ENCODE measurements at places on chromosomes 7 and 10.

GRCh38 chr7:142088022-142088714, 23.4 kb upstream of the MGAM2 start:
- DNase-seq: no peak

- DNase-seq: no peak
These were observed 3.2 kb downstream of the FIS1 start for GRCh38 chr7:101241443-101242349.

DNA sequence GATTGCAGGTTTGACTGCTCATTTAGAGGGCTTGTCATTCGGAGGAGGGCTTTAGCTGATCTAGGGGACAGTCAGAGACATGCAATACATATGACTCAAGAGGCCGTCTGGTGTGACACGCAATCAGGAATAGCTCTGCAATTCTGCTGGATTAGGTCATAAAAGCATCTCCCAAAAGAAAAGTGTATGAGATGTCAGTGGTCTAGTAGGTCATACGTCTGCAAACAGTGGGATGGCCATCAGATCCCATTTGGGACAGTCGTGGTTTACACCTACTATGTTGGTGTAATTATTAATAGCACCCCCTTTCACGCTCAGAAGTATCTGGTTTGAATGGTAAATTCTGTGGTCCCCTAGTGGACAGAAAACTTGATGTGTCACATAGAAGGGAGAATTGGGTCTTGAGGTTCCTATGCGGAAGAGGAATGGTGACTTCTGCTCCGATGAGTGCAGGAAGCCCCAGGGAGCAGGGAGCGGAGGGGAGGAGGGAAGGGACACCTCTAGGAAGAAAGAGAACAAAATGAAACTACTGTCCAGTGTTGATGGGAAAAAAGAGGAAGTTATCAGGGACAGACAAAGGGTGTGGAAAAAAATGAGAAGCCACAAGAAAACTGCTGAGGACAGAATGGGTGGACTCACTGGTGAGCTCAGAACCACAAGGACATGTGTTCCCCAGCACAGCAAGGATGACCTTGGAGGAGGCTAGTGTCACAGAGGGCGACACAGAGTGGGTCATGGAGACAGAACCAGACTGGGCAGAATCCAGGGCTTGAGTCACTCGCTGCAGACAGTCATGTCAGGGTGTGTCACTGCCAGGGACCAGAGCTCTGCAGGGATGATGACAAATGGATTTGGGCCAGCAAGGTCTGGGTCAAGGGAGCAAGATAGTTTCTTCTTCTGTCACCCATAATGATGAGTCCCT, 59.9 kb downstream of the MAP3K8 start:
- no peak for DNase-seq

DNA sequence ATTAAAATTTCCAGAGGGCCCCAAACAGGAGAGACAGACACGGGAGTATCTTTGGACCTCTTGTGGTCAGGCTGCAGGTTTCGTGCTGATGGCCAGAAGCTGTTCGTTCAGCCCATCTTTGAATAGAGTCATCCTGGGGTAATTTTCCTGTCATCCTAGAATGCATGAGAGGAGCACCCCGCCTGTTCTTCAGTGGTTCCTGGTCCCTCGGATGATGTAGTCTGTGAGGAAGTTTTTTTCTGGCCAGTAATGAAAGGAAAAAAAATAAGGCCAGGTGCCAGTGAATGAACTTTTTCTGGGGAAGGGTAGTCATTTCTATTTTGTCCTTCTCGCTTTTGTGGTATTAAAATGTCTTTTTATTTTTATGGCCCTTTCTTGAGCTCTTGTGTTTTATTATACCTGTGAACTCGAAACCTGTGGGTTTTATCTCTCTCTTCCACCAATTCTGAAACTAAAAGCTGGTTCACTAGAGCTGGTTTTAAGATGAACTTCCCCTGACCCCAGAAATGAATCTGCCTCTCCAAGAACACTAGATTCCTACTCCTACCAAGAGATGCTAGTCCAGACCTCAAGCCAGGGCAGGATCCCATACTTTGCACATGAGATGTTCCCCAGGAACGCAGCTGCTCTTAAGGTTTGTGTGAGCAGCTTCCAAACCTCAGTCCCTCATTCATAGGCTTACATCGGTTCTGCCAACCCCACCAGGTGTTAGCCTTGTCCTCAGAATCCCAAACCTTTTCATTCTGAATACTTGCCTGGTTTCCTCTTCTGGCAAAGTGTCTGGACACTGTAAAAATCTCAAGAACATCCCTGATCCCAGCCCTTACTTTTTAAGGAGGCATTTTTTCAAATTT, 15.4 kb upstream of the MEST start:
- no peak for DNase-seq

GRCh38 chr10:126130271-126130710, 233.9 kb downstream of the FANK1 start:
- DNase-seq: no peak

GRCh38 chr10:43131256-43131655, 7.0 kb upstream of the CSGALNACT2 start:
- DNase-seq: no peak

DNA sequence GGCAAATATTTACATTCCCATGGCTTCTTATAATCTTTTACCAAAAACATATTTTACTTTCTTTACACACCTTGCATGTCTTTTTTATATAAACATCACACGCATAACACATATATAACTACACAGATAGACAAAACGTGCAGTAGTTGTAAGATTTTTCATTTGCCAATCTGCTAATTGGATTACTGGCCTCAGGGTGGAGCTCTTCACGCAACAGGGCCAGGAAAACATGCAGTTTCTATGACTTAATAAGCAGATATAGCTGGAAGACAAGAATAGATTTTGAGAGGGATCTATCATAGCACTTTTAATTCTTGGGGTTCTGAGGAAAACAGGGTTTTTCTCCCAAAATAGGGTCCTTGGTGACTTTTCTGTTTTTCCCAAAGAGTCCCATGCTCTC, 12.7 kb downstream of the ACADSB start:
- DNase-seq: no peak

DNA sequence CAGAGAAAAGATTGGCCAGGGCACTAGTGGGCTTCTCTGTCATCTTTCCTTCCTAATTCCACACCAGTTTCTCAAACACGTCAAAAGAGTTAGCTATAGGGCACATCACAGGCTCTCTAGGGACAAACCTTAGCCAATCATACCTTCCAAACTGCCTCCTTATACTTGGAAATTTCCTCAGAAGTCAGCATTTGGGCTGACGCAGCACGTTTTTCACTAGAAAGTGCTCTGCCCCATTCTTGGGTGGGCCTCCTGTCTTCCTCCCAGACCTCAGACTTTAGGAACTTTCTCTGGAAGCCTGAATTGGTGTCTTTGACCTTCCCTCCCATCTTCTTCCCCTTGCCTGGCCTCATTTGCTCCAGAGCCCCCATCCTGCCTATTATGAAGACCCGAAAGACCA, 11.1 kb downstream of the SFXN3 start:
- DNase-seq: no peak

DNA sequence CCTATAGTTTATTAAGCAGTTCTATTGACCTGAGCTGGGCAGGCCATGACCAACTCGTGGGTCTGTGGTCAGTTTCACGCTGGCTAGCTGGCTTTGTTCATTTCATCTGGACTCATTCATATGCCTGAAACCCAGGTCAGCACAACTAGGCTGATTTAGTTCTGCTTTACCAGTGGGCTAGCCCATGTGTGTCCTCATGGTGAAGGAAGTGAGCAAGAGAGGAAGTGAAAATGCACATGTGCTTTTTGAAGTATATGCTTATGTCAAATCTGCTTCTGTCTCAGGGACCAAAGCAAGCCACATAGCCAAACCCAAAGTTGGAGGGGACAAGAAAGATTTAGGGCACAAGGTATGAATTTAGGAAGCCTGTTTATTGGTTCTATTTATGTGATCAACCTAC, 154.5 kb downstream of the RNF133 start:
- no peak for DNase-seq

DNA sequence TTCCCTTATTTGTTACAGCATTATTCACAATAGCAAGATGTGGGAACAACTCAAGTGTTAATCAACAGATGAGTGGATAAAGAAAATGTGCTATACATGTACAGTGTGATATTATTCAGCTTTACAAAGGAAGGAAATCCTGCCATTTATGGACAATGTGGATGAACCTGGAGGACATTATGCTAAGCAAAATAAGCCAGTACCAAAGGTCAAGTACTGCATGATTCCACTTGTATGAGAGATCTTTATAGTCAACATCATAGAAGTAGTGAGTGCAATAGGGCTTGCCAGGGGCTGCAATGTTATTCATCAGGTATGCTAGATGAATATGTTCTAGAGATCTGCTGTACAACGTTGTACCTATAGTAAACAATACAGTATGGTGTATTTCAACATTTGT, 138.5 kb upstream of the AGR3 start:
- no peak for DNase-seq

DNA sequence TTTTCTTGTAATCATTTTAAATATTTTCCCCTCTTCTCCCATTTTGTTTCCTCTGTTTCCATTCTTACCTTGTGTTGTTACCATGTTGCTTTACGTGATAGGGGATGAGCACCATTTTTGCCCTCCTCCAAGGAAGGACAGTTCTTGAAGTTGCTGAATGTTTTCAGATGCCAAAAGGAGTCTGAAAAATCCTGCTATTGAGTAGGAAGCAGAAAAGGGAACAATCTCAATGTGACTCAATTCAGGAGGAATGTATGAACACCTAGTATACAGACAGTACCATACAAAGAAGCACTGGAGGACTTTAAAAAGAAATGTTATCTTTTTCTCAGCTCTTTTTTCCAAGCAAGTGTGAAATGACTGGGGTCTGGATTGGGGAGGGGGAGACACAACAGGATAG, 5.1 kb upstream of the NAMPT start:
- no peak for DNase-seq

GRCh38 chr7:46072722-46073121, 151.7 kb upstream of the IGFBP3 start:
- DNase-seq: no peak

DNA sequence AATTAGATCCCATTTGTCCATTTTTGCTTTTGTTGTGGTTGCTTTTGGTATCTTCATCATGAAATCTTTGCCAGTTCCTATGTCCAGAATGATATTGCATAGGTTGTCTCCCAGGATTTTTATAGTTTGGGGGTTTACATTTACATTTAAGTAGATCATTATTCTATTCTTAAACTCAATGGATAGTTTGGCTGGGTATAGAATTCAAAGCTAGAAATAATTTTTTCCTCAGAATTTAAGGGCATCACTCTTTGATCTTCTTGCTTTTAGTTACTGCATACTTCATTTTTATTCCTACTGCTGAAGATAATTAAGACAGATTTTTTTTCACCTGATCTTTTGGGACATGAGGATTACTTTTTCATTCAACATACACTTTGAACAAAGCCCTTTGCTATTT, 29.8 kb downstream of the SFR1 start:
- no peak for DNase-seq

DNA sequence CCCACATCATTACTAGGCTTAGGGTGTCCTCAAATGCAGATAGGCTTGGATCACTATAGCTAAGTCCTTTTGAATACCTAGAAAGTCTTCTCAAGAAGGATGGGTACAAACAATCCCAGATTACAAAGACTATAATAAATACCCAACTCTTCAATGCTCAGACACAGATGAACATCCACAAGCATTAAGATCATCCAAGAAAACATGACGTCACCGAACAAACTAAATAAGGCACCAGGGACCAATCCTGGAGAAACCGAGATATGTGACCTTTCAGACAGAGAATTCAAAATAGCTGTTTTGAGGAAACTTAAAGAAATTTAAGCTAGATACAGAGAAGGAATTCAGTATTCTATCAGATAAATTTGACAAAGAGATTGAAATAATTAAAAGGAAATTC, 108.0 kb upstream of the PLPP4 start:
- no peak for DNase-seq

DNA sequence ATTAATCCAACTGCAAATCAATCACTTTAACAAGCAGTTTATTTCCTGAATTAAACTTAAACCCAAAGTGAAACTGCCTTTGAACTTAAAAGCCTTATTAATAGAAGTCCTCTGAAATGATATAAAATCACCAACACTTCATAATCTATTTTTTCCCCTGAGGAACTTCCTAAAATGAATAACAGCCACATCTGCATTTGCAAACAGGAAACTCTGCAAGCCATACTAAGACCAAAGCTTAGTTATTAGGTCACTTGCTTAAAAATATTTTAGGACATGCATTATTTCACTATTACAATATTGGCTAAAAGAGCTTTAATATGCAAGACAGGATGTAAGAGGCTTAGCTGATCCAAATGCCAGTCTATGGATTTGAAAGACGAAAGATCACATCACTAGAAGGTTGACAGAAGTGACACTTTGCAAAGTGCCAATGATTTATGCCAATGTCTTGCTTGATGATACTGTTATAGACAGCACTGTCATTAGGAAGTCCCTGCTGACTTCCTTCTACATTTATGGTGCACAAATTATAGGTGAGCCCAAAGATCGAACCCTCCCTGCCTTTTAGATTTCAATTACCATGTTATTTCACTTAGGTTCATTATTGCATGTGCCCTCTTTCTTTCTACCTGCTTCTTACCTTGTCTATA, 99.9 kb upstream of the SKAP2 start:
- no peak for DNase-seq

DNA sequence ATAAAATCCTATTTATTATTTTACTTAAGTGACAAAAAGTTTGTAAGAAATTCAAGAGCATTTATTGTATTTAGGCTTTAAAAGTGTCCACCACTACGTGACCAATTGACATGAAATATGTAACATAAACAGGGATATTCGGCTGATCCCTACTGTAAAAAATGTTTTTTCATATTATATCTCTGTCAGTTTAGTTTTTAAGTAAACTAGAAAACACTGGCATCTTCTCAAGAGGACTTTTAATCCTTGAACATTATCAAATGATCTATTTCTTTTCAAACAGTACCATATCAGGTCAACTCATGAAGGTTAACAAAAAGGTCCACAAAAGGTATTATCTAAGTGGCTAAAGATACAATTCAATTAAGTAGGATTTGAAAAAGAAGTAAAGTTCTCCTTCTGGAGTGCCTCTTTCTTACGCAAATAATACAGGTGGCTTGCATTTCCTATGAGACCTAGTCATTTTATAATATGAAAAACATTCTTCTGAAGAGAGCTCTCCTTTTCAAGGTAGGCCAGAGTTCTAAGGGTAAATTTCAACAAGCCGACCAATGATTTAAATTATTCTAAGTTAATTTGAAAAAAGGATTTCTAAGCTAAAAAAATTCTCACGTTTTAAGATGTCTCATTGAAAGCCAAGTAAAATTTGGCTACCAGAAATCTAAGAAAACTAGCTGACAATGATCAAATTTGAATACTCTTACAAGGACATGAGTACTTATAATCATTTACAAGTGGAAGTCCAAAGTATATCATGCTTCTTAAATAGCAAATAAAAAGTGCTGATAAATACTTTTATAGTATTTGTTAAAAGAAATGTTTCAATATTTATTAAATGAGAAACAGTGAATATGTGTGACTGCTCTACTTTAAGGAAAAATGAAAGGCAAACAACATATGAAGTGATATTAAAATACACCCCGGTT, 133.5 kb downstream of the NRBF2 start:
- DNase-seq: no peak

GRCh38 chr7:74092321-74092963, 8.8 kb downstream of the LIMK1 start:
- DNase-seq: no peak

- DNase-seq: no peak
These were observed 36.4 kb downstream of the CUL1 start for GRCh38 chr7:148735141-148735540.

All from AG09319 (cell line).